ENCODE measurements at places on chromosomes 5 and 9.
A peak's percentile ranks its signal among the peaks of the same experiment; 100 is the strongest.

GRCh38 chr9:4604678-4605095 is 57.4 kb upstream of the PLPP6 start:
- peak; percentile 44 for DNase-seq

DNA sequence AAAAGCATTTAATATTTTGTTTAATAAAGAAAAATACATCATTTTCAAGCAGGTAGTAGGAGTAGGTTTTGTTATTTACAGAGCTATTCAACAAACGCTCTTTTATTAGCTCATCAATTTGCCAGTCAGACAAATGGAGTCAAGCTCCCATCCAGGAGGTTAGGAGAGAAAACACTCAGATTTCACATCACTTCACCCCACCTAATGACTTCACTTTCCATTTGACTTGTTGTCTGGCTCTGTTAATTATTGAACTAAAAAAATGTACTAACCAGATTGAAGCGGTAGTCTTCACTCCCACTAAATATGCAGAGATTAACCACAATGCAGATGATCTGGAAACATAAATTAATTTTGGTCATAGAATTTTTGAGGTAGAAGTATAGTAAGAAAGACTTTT is 193.6 kb upstream of the VCAN start:
- no peak for DNase-seq

GRCh38 chr5:98997000-98997399 is 68.2 kb upstream of the CHD1 start:
- DNase-seq, result no peak

DNA sequence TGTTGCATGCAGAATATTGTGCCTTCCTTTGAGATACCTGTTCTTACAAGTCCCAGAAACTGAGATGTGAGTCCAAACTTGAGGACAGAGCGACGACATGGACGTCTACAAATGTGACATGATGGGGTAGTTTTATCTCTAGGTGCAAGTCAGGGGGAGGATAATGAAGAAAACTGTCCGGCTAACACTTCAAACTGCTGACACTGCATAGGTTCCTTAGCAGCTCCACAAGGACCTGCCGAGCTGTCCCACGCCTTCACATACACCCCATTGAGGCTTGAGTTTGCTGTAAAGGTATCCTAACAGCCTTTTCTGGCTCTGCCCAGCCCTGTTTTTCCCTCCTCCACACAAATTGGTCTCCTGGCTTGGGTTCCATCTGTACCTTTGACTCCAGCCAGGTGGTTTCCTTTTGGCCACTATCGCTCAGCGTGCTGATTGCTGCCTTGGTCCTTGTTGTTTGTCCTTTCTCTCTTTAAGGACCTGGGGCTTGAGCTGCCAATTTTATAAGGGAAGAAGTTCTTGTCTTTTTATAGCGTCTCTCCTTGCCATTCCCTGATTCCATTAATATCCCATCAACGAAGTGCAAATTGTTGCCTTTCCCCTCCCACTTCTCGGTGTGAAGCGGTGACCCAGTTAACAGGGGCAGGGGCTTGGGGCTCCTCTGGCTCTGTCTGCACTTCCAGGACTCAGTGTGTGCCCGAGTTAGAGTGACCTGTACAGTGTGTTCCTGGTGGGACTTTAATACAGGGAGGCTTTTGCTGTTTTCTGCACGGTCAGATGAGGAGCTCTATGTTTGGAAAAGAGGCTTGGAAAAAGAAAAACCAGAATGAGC is 100.3 kb downstream of the PCSK1 start:
- no peak for DNase-seq

GRCh38 chr5:134029156-134029555 is 24.4 kb upstream of the VDAC1 start:
- DNase-seq, result no peak

DNA sequence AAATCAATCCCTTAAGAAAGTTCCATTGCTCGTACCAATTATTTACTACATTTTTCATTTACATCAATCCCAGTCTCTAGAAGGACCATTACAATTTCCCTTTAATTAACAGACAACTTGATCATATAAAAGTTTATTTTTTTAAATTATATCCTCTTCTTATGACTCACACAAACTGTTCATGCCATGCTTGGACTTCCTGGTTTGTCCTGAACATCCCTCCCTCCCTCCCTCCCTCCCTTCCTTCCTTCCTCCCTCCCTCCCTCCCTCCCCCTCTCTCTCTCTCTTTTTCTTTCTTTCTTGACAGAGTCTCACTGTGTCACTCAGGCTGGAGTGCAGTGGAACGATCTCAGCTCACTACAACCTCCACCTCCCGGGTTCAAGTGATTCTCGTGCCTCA is 11.6 kb upstream of the CLTB start:
- no peak for DNase-seq

DNA sequence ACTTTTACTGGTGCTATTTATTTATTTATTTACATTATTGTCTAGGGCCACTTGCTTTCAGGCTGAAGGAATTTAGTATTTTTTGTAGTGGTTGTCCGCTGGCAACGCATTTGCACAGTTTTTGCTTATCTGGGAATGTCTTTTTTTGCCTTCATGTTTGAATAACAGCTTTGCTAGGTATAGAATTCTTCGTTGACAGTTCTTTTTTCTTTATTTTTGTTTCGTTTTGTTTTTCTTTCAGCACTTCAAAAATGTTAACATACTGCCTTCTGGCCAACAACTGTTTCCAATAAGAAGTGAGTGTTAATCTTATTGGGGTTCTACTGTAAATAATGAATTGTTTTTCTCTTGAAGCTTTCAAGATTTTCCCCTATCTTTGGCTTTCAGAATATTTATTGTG is 252.7 kb upstream of the TARS1 start:
- no peak for DNase-seq

DNA sequence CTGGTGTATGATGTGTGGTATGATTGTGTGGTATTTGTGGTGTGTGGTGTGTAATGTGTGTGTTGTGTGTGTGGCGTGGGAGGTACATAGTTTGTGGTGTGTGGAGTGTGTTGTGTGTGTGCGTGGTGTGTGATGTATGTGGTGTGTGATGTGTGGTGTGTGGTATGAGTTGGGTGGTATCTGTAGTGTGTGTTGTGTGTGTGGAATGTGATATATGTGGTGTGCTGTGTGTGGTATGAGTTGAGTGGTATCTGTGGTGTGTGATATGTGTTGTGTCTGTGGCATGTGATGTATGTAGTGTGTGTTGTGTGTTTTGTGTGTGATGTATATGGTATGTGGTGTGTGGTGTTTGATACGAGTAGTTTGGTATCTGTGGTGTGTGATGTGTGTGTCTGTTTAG is 272.5 kb upstream of the IRX1 start:
- DNase-seq, result no peak

DNA sequence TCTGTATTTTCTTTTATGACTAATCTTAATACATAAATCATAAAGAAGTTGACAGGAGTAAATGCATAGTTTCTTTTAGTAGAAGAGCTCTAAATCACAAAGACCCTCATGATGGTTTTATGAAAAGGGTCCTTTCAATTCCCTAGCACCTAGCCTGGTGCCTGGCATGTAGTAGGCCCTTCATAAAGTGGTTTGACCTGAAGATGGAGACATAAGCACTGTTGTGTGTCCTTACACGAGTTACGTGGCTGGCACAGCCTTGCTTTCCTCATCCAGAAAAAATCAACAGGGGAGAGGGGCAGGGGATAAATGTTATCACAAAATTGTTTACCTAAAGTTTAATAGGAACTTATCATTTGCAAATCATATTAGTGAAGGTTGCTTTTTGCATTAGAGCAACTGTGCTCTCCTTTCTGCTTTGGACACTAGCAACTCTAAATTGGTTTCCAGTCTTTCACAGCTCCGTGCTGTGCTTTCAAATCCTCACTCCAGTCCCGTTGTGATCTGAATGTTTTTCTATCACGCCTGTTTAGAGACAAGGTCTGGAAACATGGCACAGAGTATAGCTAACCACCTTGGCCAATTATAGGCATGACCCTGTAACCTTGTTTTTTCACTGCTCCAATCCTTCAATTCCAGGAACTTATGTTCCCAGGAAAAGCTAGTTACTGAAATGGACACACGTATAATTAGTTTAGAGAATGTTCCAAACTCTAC is 55.7 kb downstream of the ARL15 start:
- no peak for DNase-seq

DNA sequence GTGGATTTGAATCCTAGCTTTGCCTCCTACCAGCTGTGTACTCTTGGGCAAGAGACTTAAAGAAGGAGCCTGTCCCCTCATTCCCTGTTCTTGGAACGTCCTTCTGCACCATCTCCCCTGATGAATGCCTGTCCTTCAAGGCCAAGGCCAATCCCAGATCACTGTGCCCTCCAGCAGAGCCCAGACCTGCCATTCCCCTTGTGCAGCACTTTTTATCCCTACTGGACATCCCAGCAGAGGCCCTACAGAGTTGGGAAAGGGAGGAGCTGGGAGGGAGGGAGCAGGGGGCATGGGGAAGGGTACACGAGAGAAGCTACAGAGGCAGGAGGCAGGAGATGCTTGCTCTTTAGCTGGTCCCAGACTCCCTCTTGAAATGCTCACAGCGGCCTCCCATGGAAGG is 223.9 kb downstream of the PBX3 start:
- no peak for DNase-seq

- no peak for DNase-seq
These were observed 37.3 kb upstream of the SLC25A51 start for GRCh38 chr9:37941253-37941652.

GRCh38 chr9:35749515-35750255 is 598 bp downstream of the RGP1 start:
- DNase-seq, result no peak

DNA sequence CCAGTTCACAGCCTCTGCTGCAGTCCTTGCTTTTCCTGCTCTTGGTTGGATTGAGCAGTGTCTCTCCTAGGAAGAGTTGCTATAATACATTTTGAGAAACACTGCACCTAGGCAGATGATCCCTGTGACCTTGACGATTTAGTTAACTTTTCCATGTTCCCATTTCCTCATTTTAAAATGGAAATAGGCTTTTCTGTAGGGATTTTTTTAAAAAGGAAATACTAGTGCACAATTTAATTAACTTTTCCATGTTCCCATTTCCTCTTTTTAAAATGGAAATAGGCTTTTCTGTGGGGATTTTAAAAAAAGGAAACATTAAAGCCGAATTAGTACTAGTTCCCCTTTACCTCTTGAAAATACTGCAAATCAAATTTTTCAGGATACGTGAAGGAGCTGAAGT is 4.7 kb downstream of the ATP6V0E1 start:
- DNase-seq, result no peak

GRCh38 chr5:16626696-16627264 is 10.0 kb upstream of the RETREG1 start:
- no peak for DNase-seq

GRCh38 chr9:112905084-112905483 is 14.4 kb upstream of the SLC46A2 start:
- no peak for DNase-seq

DNA sequence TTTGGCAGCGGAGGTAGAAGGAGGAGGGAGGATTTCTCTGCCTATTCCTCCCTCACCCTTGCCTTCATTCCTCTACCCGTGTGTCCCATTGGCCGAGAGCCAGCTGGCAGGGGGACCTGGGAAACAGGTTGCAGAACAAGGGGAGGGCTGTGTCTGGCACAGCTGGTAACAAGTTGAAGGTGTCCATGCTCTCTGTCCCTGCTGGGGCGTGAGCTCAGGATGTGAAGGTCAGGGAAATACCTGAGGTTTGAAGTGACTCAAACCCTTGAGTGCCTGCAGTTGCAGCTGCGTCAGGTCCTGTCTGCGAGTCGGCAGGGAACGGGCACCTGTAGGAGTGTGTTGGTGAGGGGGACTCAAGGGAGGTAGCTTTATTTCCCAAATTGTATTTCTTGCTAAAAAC is 16.2 kb downstream of the MIGA2 start:
- no peak for DNase-seq

All from NCI-H1048 (cell line).